Thymus (tissue), 14 donors: ENCODE measurements at places on chromosomes 4 and X.
A peak's percentile ranks its signal among the peaks of the same experiment; 100 is the strongest.

- DNase-seq: no peak
Measured at GRCh38 chr4:1487761-1488160, 81.5 kb upstream of the NKX1-1 start.

DNA sequence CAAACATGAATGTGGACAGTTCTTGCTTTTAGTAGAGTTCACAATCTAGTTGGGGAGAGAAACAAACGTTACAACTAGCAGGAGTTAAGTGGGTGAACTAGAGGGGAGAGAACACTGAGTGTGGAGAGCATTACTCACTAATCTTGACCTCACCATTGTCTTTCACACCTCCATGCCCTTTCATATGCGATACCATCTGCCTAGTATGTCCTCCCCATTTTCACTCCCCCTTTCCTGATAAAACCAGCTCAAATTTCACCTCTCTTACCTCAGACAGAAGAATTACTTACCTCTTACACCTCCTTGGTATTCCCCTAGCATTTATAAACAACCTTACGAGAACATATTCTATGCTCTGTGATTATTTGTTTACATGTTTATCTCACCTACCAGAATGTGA lies 53.6 kb downstream of the LAS1L start:
- no peak for DNase-seq

GRCh38 chrX:120244735-120245498 lies 5.7 kb upstream of the ZBTB33 start:
- DNase-seq: peak; percentile 67

DNA sequence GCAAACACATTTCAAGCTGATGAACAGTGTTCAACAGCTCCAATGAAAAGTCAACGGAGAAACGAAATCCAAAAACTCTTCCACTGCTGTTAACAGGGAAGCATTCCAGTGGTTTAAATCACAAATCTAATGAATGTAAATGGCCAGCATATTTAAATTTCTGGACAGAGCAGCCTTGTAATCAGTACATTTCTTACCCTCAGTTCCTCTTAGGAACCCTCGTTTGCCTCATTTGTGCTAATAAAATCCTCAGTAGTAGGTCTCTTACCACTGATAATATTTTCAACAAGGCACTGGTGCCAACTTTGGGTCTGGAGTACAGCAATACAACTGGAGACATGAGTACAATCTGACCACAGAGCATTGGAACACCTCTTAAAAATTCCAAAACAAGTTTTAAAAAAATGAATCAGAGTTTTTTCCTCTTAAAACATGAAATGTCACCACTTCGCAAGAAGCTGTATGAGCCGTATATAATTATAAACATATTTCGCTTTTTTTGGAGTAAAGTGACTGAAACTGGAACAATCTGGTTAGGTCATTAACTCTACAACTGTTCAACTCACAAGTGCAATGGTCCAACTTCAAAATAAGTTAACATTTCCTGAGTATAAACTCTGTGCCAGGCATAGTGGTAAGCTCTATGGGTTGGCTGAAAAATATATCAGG lies 211.2 kb downstream of the CPEB2 start:
- DNase-seq: no peak

DNA sequence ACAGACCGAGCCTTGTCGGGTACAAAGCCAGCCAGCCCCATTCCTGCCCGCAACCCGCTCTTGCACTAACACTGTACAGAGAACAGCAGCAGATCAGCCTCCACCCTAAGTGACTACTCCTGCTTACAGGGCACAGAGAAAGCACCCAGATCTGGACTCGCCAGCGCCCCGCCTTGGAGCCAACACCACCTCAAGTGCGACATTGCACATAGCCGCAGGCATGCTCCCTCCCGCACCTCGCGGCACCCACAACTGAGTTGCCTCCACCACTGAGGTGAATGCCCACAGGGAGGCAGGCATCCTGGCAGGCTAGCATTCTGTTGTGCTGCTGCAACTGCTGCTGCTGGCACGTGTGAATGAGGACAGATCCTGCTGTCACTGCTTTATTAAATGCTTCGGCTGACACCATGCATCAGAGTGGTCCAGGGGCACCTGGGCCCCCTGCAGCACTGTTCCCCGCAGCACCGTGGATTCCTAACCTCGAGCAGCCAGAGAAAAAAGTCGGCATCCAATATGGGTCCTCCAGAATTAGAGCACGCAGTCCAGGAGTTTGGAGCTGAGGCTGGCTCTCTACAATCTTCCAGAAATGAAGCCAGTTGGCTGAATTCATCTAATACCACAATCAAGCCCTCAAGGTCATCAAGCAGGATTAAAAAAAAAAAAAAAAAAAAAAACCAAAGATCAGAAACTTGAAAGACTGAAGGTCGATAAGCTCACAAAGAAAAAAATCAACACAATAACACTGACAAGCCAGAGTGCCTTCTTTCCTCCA lies 352.9 kb downstream of the GASK1B start:
- DNase-seq: no peak

DNA sequence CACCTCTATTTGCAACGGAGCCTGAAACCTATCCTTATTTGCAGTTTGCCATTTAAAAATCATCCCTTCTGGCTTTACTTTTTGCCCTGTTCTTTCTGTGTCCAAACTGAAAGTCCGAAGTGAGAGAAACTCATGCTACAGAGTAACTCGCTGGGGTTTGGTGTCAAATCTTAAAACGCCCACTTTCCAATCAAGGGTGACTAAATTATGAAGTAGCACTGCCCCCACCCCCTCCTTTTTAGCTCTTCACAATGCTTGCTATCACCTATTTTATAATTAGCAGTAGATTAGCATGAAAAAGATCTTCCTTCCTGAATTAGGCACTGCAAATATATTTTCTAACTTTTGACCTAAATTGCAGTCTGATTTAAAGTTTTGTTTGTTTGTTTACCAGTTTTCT lies 52.5 kb downstream of the VGLL1 start:
- no peak for DNase-seq

- no peak for DNase-seq
Measured at GRCh38 chr4:21949073-21949457, 493 bp upstream of the KCNIP4 start.

- no peak for DNase-seq
Measured at GRCh38 chr4:149709640-149710039, 106.0 kb downstream of the IQCM start.
